ENCODE measurements at places on chromosomes 4 and X. TPM values are rescaled to one million over a fixed set of nuclear protein-coding genes. Genes with fewer than 3 reads are reported as not detected.
A peak's percentile ranks its signal among the peaks of the same experiment; 100 is the strongest.

DNA sequence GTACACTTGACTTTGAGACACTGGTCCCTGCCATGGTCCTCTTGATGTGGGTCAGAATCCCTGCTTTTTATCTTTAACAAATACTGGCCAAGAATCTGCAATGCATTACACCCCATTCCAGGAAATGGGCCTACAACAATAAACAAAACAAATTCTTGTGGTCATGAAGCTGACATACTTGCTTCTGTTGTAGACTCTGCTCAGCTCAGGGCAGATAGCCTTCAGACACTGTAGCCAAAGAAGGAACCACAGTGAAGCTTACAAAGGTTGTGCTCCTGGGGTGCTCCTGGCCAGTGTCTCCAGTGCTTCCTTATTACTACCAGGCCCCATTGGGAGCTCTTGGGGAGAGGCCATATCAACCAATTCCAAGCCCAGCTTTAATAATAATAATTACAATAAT, 21.8 kb downstream of the KIAA1210 start:
- no peak for DNase-seq

GRCh38 chr4:163087805-163088204, 78.9 kb downstream of the NAF1 start:
- no peak for DNase-seq

DNA sequence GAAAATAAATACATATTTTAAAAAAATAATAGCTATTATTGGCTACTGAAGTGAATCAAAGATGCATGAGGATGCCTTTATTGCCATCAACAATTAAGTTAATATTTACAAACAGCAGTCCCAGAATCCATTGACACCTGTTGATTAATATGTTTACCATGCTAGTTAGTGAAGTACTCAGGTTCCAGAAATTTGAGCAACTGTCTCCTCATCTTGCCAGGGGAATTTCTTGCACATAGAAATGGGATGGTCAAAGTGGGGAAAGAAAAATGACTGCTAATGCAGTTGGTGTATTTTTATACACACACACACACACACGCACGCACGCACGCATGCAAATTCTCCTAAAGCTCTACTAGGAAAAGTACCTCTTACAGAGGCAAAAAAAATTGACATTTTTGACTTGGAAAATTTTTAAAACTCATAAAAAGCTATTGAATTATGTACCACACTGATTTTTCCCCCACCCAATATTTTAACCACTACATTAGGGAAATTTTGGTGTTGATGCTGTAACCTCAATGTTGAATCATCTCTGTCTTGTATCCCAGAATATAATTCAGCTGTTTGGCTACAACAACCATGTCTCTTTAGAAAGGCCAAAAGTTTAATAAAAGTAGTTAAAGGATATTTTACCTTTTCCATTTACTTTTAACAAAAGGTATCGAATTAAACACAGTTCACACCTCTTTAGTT, 105.3 kb upstream of the TMEM150C start:
- no peak for DNase-seq

- no peak for DNase-seq
These were observed 48.9 kb upstream of the TMSB15B start for GRCh38 chrX:103913356-103914020.

GRCh38 chrX:95350774-95351488, 1333.7 kb upstream of the DIAPH2 start:
- no peak for DNase-seq

DNA sequence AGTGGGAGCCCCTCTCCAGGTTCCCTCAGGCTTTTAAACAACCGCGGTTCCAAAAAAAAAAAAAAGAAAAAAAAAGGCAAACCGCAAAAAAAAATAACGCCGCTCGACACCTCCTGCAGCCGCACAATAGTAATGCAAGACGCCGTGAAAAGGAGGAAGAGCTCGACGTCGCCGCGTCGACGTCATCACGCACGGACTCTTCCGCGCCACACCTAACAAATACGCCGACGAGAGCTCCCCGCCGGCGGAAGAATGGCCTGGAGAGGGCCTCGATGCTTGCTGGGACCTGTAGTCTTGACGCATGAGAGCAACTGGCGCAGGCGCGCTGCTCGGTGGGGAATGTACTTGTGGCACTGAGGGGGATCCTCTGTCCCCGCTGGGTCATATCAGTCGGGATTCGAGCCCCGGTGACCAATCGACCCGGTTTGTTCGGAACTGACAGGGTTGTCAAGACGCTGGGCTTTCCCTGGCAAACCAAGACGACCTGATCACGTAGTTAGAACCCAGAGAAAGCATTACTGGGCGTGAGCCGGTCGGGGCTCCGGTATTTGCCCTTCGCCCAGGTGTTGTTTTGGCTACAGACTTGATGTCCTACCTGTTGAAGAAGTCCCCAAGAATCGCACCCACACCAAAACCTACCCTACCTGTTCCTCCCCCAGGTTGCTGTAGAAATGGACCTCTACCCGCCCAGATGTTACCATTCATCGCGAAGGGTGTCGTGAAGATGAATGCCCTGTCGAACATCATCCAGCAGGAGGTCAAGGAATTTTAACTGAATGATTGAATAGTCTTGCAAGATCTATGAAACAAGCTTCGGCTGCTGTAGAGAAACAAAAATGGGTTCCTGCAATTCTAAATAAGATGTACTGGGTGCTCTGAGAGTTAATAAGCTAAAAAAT, at the start of gene CBR4:
Gene CBR4, minus strand, starts transcription at position 131 of the 899 bp plus-strand sequence. CDS start 166 bp downstream, outside the sequence.
- peak; percentile 95 for DNase-seq

Gene L1CAM
- polyA plus RNA-seq = 3.9 TPM

Gene S100P
- 1.3 TPM for polyA plus RNA-seq

Gene ZNF674
- 0.80 TPM for polyA plus RNA-seq

Gene FGB
- 0.59 TPM for polyA plus RNA-seq

Gene SGMS2
- 5.9 TPM for polyA plus RNA-seq

Gene CRMP1
- polyA plus RNA-seq = 4.6 TPM
